Activated CD4-positive, alpha-beta T cell treated with anti-CD3 and anti-CD28 coated beads, Interleukin-2, amount 50 U/mL, for 16 hours (primary cell): ENCODE measurements at places on chromosomes 4 and X.
A peak's percentile ranks its signal among the peaks of the same experiment; 100 is the strongest.

- DNase-seq = no peak
Measured at GRCh38 chr4:144461906-144462305, 184.1 kb upstream of the HHIP start.

GRCh38 chrX:8730812-8731558 is 952 bp downstream of the ANOS1 start:
- no peak for DNase-seq

GRCh38 chr4:91345632-91346031 is 958.1 kb upstream of the GRID2 start:
- DNase-seq = no peak

- no peak for DNase-seq
Measured at GRCh38 chr4:27428661-27429060, 568.0 kb downstream of the STIM2 start.

DNA sequence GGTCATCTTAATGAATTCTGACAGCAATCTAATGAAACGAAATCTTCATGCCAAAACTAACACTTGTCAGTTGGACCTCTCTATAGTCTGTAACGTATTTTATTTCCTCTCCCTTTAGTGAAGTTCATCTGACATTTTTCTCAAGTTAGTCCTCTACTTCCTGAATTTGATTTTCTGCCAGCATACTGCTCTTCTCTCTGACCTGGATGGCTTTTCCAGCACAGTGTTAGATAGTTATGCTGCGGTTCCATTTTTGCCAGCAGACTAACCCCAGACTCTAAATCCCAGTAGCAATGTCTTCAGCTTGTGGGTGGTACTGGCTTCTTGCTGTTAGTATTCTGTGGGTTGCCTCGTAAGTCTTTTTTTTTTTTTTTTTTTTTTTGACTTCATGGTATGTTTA is 146.7 kb upstream of the VEGFC start:
- no peak for DNase-seq

- DNase-seq = no peak
Measured at GRCh38 chrX:8988446-8988845, 45.5 kb downstream of the FAM9B start.

GRCh38 chrX:115892787-115893671 is 277.5 kb upstream of the AGTR2 start:
- DNase-seq = peak; percentile 23

GRCh38 chrX:5236749-5237148 is 991.9 kb downstream of the NLGN4X start:
- DNase-seq = no peak

GRCh38 chrX:64395568-64395929 is 297 bp upstream of the MTMR8 start:
- no peak for DNase-seq

DNA sequence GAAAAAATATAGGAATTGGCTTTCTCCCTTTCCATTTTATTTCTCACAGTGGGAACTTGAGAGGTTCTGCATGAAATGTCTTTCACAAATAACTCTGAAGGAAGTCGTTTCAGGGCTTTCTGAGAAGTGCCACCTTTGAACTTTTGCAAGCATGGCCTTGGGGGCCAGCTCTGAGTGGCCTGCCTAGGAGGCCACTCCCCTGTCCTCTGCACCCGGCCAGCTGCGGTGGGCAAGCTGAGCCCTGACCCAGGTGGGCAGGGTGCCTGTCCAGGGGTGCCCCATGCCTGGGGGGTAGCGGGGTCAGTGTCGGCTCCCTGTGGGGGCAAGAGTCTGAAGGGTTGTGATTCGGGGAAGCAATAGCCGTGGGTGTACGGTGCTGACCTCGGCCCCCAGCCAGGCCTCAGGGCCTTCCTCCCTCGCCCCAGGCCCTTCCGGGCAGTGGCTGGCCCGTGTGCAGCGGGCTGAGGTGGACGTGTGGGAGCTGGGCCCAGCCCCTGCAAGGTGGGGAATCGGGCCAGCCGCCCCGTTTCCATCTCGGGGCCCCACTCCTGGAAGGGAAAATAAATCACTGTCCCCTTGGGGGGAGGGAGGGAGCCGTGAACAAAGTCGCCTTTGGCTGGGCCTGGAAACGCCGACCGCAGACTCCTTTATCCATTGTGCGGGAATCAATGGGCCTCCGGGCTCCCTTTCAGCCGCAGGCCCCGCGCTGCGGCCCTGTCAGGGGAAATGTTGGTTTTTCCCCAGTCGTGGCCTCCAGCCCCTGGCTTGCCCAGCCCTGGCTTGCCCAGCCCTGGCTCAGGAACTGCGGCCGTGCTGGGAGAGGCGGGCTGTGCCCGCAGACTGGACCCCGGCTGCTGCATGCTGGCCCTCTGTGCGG is 3.1 kb downstream of the FGFRL1 start:
- DNase-seq = no peak

DNA sequence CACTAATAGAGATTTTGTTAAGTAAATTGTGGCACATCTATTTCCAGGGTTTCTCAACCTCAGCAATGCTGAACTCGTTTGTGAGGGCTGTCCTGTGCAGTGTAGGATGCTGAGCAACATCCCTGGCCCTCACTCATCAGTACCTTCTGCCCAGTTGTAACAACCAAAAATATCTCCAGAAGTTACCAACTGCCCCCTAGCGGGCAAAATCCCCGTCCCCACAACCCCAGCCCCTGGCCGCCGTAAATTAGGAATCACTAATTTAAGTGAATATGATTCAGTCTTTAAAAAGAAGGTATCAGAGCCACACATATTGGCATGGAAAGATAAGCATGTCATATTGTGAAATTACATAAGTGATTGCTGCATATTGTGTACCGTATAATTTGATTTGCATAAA is 123.4 kb downstream of the ASB9 start:
- DNase-seq = peak; percentile 38

GRCh38 chrX:33307911-33308354 is 96.6 kb upstream of the DMD start:
- DNase-seq = no peak

DNA sequence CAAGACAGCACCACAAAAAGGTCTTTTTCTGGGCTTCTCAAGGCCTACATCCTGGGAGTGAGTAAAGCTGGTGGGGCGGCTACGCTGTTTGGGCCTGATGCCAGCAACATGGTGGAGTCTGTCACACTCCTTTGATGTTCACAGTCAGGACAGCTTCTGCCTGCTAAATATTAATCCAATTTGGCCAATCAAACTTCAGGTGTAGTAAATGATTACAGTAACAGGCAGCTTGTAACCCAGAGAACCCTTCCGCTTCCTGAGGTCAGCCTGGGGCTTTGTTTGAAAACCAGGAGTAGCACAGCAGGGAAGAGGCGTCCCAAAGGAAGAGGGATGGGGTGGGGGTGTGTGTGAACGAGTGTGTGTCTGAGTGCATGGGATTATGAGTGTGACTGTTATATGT is 220.4 kb downstream of the MAML3 start:
- DNase-seq = no peak

- DNase-seq = peak; percentile 65
Measured at GRCh38 chrX:50622751-50623150, 152.1 kb upstream of the DGKK start.

DNA sequence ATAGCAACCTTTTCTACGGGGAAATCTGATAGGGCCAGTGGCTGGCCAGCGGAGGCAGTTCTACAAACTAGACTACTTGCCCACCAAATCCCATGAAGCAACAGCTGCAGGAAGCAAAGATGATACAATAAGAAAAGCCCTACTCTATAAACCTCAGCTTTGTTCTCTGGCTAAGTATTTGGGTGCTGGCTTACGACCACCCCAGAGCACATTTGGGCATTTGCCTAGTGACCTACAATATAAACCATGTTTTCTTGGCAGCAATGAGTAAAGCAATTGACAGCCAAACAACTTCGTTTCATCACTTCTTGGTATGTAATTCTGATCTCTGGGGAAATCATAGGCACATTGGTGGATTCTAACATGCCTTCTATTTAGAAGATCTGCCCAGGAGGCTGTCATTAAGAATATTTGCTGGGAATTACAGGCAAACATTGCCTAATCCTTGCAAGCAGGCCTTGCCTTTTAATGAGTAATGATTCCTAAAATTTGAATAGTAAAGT is 7.5 kb upstream of the LHFPL1 start:
- DNase-seq = no peak

GRCh38 chrX:41082783-41083182 is 2.5 kb upstream of the USP9X start:
- no peak for DNase-seq

- no peak for DNase-seq
Measured at GRCh38 chr4:69051576-69051943, 44.7 kb upstream of the UGT2B7 start.

DNA sequence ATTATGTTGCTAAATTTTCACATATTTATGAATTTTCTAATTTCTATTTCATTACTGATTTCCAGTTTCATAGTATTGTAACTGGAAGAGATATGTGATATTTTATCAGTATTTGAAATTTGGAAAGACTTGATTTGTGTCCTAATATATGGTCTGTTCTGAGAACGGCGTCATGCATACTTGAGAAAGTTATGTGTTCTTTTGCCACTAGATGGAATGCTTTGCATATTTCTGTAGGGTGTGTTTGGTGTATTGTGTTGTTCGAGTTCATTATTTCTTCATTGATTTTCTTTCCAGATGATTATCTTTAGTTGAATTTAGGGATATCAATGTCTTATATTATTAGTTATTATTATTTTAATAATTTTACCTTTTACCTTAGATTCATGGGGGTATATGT is 110.6 kb upstream of the ITM2A start:
- DNase-seq = no peak

DNA sequence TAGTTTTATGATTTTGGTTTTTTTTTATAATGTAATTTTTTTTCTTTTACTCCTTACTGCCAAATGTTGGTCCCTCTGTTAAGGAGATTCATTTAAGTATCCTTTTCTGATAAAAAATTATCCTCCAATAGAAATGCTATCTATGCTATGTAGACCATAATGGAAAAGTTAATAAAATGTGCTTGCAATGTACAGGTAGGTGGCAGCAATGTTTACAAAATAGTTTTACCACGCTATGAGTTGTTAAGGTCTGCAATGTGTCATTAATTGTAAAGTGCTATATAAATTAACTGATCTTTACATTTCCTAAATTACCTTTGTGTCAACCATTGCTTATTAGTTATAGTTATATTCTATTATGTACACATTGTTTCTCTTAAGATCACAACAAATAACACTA is 3.8 kb upstream of the CENPC start:
- peak; percentile 43 for DNase-seq

DNA sequence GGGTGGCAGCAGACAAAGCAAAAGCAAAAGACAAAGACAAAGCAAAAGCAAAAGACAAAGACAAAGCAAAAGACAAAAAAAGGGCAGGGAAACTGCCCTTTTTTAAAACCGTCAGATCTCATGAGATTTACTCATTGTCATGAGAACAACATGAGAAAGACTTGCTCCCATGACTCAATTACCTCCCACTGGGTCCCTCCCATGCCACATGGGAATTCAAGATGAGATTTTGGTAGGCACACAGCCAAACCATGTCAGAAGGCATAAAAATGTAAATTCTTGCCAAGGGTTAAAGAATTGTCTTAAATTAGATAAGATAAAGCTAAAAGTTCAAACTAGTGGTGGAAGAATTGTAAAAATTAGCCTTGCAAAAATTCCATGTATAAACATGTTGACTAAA is 419.7 kb downstream of the TRAM1L1 start:
- no peak for DNase-seq
